Bone marrow (tissue), 2 donors: ENCODE measurements at places on chromosomes 1 and 21.
A peak's percentile ranks its signal among the peaks of the same experiment; 100 is the strongest.

DNA sequence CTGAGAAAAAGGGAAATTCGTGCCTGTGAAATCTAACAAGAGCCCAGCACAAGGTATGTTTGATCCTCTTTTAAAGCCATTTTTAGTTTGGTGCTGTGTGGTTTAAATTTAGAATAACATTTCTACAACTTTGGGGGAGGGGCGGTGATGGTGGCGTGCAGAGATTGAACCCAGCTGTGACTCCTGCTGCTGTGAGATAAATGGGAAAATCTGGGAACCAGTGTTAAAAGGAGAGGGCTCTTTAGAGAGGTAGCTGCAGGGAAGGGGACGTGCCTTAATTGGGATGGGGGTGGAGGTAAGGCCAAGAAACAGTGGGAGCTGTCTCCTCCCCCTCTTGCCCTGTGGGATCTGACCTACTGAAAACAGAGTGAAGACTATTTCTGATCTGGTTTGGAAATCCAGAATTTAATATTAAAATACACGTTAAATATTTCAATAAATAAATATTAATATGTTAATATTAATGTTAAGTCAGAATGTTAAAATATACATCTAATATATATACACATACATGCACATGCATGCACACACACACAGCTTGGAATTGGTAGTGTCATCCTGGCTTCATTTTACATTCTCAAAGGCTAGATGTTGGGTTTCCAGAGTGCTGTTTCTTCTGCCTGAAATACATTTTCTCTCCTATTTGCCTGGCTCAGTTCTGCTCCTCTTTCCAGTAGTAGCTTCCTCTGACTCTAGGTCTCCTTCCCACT is 30.1 kb upstream of the DNAJC6 start:
- DNase-seq: no peak

DNA sequence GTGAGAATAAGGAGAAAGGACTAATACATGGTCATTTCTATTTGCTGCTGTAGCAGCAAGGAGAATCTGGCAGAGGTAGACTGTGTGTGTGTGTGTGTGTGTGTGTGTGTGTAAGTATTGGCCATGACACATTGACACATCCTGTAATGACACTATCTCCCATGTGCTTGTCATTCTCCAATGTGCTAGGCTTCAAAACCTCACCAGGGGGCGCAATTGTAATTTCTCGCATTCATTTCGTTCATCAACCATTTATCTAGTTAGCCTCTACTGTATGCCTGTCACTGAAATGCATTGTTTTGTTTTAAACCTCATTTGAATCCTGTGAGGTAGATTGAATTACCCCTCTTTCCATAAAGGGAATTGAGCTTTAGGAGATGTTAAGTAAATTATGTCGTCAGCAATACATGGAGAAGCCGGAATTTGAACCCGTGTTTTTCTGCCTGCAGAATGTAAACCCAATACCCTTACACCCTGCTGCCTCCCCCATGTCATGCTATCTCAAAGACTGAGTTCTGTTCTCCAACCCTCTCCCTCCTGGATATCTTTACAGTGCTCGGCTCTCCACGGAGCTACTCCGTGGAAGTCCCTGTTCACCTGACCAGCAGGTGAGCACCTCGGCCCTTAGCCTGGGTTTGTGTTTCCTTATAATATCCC is 100.8 kb downstream of the UCK2 start:
- DNase-seq: peak; percentile 56

- peak; percentile 37 for DNase-seq
These were observed 30.8 kb downstream of the CAPZB start for GRCh38 chr1:19454265-19455146.

DNA sequence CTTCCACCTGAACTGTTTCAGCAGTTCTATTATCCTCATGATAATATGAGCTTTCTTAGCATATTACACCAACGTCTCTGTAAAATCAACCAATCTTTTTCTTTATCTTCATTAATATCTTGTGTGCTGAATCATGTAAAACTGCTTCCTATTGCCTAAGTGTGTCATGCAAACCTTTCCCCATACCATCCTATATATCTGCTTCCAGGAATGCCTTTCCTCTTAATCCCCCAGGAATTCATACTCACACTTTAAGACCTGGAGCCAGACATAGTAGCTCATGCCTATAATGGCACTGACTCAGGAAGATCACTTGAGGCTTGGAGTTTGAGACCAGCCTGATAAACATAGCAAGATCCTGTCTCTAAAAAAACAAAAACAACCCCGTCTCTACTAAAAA is 183.9 kb downstream of the NRIP1 start:
- no peak for DNase-seq

- peak; percentile 80 for DNase-seq
These were observed at the start of gene SDHC for GRCh38 chr1:161314201-161314981. SDHC (plus strand) TSS chr1:161314381; CDS start chr1:161314406, 25 bp downstream.

DNA sequence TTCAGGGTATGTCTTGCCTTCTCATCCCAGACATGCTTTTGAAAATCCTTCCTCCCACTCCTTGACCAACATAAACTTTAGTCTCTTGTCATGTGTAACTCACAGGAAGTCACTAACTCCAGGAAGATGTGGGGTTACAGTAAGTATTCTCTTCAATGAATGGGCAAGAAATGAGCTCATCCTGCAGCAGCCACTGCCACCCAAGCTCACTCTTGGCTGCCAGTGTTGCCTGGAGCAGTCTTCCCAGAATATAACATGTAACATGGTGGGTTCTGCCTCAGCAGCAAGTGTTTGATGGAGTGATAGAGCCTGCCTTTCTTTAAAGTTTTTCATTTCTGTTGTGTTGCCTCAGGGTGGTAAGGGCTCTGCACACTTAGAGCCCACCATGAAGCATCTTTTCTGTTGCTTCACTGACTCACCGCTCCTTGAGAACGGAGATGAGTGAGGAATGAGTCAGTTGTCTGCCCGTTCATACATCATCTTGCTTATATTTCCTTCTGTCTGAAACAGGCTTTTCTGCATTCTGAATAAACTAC is 187.0 kb downstream of the TPR start:
- no peak for DNase-seq

- DNase-seq: no peak
These were observed 3.3 kb upstream of the SNRPE start for GRCh38 chr1:203858055-203858454.

- no peak for DNase-seq
These were observed 71.2 kb downstream of the SNRPE start for GRCh38 chr1:203932556-203932955.

- DNase-seq: no peak
These were observed 788.4 kb upstream of the PRMT6 start for GRCh38 chr1:106268070-106268469.
